Stimulated activated CD4-positive, alpha-beta T cell treated with anti-CD3 and anti-CD28 coated beads, Interleukin-4, amount 100 ng/mL, for 48 hours (primary cell): ENCODE measurements at places on chromosomes 6 and 20.

- no peak for DNase-seq
Measured at GRCh38 chr6:80129485-80129884, 23.0 kb downstream of the BCKDHB start.

DNA sequence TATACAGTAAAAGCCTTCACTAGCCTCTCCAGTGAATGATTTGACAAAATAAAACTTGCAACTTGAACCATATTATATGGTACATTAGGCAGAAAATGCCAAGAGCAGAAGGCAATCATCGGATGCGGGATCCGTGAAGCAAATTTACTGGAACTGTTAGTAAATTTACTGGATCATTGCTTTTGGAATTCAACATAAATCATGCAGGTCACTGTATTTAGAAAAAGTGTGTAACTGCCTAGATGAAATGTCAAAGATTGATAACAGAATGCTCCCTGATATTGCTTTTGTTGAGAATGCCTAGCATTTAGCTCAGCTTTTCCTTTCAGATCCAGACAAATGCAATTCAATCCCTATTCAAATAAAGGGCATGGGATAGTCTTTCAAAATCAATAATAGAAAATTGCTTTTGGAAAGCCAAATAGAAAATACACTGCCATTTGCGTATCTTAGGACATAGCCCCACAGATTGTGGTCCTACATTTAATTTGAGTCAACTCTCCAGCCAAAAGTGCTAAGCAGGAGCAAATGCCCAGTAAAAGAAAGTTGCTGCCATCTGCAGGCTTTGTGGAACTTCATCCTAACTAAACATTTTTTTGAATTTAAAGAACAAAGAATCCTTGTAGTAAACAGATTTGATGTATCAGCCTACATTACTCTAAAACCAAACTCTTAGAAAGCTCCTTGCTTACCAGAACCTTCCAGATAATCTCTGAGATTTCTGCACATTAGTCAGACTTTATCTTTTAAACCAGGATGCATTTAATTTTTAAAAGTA, 109.5 kb upstream of the HSF2 start:
- DNase-seq, result no peak

DNA sequence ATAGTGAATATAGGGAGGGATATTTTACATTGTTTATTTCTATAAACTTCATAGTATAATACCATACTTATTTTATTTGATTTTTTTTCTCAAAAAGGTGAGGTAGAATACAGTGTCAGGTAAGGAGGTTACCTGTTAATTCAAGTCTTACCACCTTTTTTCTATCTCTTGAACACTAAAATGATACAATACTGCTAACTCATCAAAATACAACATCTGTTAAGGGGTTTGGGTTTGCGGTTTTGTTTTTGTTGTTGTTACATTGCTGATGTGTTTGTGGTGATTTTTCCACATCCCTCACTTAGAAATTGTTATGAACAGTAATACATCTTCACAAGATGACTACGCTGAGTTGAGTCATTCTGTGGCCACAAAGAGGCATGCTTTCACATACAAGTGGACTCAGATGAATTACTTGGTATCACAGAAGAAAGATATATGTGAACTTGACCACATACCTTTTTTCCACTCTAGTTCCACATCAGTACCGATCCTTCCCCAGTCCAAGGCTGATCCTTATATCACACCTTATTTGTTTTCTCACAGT, 139.4 kb upstream of the ID4 start:
- no peak for DNase-seq

GRCh38 chr20:56760610-56761009, 131.5 kb downstream of the TFAP2C start:
- DNase-seq, result no peak

GRCh38 chr6:85470023-85470410, 20.1 kb downstream of the NT5E start:
- DNase-seq, result no peak
